Peyer's patch (tissue), 4 donors: ENCODE measurements at places on chromosomes 7 and 10. TPM values are rescaled to one million over a fixed set of nuclear protein-coding genes. Genes with fewer than 3 reads are reported as not detected.
A peak's percentile ranks its signal among the peaks of the same experiment; 100 is the strongest.

DNA sequence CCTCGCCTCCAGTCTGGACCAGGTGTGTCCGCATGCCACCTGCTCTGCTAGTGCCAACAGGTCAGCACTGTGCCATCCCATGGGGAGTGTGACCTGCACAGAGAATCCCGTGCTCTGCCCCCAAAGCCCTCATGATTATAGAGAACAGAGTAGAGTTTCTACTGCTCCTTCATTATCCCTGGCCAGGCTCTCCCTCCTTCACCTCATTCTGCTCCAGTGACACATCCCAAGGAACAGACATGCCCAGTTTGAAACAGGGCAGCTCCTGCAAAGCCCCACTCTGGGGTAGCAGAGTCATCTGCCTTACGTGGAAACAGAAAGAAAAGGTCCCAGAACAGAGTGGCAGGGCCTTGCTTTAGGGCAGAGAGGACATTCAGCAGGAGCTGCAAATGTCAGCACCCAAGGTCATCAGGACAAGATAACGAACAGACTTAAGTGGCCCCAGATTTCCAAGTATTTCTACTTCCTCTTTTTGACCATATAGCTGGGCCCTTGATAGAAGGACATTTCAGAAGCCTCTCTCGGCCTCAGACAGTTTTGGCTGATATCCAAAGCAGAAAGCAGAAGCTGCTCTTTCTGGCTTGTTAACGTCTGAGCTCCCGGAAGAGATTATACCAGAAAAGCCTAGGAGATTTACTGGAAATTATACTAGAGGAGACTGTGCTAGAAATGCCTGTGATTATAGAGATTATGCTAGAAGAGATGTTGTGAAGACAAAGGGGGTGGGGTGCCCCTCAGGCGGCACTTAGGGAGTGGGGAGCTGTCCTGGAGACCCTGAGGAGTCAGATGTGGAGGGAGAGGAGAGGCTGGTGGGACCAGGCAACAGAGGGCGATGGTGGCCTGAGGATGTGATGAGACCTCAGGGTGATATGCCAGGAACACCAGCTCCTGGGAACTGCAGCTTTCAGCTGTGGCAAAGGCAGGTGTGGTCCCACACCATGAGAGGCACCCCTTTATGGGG lies 12.6 kb downstream of the TMEM176B start:
- peak; percentile 61 for DNase-seq
- no peaks in the 10 kb centered on the region for H3K27me3 ChIP-seq
- peak overlapping the region; percentile 74 for H3K27ac ChIP-seq
- no peak overlapping the region for H3K4me3 ChIP-seq

The HGF gene
- total RNA-seq: 3.1 TPM

GRCh38 chr10:126570621-126571602 lies 99.6 kb downstream of the C10orf90 start:
- no peak overlapping the region for H3K4me3 ChIP-seq
- no peak overlapping the region for H3K27ac ChIP-seq
- no peak for DNase-seq
- H3K27me3 ChIP-seq: no peaks in the 10 kb centered on the region

GRCh38 chr10:128837478-128837877 lies 629.6 kb upstream of the MGMT start:
- H3K4me1 ChIP-seq: no peaks in the 10 kb centered on the region
- H3K4me3 ChIP-seq: no peak overlapping the region
- no peak overlapping the region for H3K27ac ChIP-seq
- no peaks in the 10 kb centered on the region for H3K36me3 ChIP-seq

- no peak for DNase-seq
- H3K4me3 ChIP-seq: no peak overlapping the region
- H3K27me3 ChIP-seq: no peaks in the 10 kb centered on the region
- H3K36me3 ChIP-seq: no peaks in the 10 kb centered on the region
Measured at GRCh38 chr7:116984917-116985316, 31.6 kb downstream of the ST7 start.

- no peaks in the 10 kb centered on the region for H3K36me3 ChIP-seq
- no peak for DNase-seq
- H3K27ac ChIP-seq: no peak overlapping the region
- H3K27me3 ChIP-seq: no peaks in the 10 kb centered on the region
Measured at GRCh38 chr10:28248092-28248491, 54.8 kb downstream of the MPP7 start.

The TFR2 gene
- 1.6 TPM for total RNA-seq

GRCh38 chr10:393787-394438 lies 258.7 kb downstream of the ZMYND11 start:
- H3K36me3 ChIP-seq: peaks cover 21% of the 10 kb centered on the region
- no peaks in the 10 kb centered on the region for H3K27me3 ChIP-seq
- H3K4me3 ChIP-seq: no peak overlapping the region
- H3K27ac ChIP-seq: no peak overlapping the region
- no peak for DNase-seq
- H3K4me1 ChIP-seq: no peaks in the 10 kb centered on the region

DNA sequence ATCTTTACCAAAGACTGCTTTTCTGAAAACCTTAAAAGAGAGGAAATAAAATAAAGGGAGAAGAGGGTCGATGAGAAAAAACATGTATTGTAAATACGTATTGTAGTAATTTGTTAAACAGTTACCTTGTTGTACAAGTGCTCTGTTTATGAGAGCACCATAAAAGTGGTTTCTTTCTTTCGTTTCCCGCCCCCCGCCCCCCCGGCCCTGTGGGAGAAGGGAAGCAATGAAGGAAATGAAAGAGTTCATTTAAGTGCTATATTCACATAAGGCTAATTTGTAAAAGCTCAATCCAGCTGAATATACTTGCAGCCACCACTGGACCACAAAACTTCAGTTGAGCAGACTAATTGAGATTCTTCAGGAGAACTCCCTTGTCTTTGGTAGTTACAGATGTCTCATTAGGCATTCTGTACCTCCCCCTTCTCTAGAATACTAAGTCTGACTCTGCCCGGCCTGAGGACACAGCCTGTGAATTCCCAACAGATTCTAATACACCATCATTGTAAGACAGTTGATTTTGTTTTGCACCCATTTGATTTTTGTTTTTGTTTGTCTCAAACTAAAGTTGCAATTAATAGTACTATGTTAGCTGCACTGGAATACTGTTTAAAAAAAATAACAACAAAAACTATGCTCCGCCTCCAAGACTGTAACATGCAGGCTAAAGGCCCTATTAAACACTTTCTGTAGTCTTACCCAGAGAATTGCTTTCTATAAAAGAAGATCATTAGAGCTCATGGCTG lies 124.9 kb downstream of the ARHGAP12 start:
- no peaks in the 10 kb centered on the region for H3K36me3 ChIP-seq
- no peak for DNase-seq
- H3K4me1 ChIP-seq: no peaks in the 10 kb centered on the region
- no peak overlapping the region for H3K27ac ChIP-seq

DNA sequence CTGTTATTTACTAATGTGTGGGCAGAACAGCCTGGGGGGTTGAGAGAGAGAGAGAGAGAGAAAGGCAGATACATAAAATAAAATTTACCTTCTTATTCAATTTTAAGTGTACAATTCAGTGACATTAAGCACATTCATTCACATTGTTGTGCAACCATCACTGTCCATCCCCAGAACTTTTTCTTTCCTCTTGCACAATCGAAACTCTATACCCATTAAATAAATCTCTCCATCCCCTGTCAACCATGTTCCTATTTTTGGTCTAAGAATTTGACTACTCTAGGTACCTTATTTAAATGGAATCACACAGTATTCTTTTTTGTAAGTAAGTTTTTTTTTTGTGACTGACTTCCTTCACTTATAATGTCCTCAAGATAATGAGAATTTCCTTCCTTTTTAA lies 181.6 kb downstream of the SND1 start:
- H3K27ac ChIP-seq: no peak overlapping the region
- no peak overlapping the region for H3K4me3 ChIP-seq
- H3K36me3 ChIP-seq: no peaks in the 10 kb centered on the region
- H3K27me3 ChIP-seq: no peaks in the 10 kb centered on the region

GRCh38 chr7:134195252-134195651 lies 68.1 kb downstream of the LRGUK start:
- no peaks in the 10 kb centered on the region for H3K4me1 ChIP-seq
- H3K27me3 ChIP-seq: no peaks in the 10 kb centered on the region
- DNase-seq: no peak
- H3K4me3 ChIP-seq: no peak overlapping the region
- H3K27ac ChIP-seq: no peak overlapping the region

The PDE6C gene
- not detected for total RNA-seq

DNA sequence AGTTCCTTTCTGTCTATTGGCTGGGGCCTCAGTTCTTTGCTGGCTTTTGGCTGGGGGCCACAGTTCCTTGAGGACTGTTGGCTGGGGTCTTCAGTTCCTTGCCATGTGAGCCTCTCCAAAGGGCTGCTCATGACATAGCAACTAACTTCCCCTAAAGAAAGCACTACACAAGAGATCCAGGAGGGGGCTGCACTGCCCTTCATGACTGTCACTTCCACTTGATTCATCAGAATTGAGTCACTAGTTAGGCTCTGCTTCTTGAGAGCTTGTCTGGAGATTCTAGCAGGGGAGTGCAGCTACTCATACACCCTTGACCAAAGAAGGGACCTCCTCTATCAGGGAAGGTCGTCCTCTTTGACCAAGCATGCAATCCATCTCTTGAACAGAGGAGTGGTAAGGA lies 38.0 kb upstream of the MKX start:
- no peak for DNase-seq
- H3K27ac ChIP-seq: no peak overlapping the region
- no peak overlapping the region for H3K4me3 ChIP-seq
- H3K27me3 ChIP-seq: no peaks in the 10 kb centered on the region

The AUTS2 gene
- total RNA-seq: 55.9 TPM

DNA sequence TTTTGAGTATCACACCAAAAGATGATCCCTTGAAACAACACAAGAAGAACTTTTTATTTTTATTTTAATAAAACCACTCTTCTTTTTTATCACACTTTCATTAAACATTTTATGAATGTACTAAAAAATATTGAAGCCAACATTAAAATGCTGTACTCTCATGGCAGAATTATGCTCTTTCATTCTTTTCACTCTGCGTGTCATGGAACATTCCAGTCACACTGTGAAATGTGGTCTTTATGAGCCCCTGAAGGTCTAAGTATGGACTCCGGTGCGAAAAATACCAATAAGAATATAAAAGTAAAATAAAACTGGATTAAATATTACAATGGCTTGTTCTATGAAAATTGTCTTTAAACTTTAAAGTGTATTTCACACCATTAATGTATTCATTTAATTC lies 148.4 kb downstream of the TMEM26 start:
- no peak overlapping the region for H3K4me3 ChIP-seq
- no peaks in the 10 kb centered on the region for H3K4me1 ChIP-seq
- DNase-seq: no peak
- no peaks in the 10 kb centered on the region for H3K27me3 ChIP-seq
- no peak overlapping the region for H3K27ac ChIP-seq
- no peaks in the 10 kb centered on the region for H3K36me3 ChIP-seq

The SDHAF3 gene
- 2.9 TPM for total RNA-seq

GRCh38 chr7:87231258-87231657 lies 11.7 kb upstream of the TMEM243 start:
- no peaks in the 10 kb centered on the region for H3K36me3 ChIP-seq
- DNase-seq: no peak
- no peaks in the 10 kb centered on the region for H3K4me1 ChIP-seq
- no peak overlapping the region for H3K4me3 ChIP-seq
- no peak overlapping the region for H3K27ac ChIP-seq
- no peaks in the 10 kb centered on the region for H3K27me3 ChIP-seq

The MYH16 gene
- not detected for total RNA-seq

The POLR3A gene
- 24.3 TPM for total RNA-seq

The ADGRA1 gene
- total RNA-seq: not detected

GRCh38 chr10:126586878-126587277 lies 83.6 kb downstream of the C10orf90 start:
- no peak overlapping the region for H3K27ac ChIP-seq
- H3K4me1 ChIP-seq: no peaks in the 10 kb centered on the region
- DNase-seq: no peak
- H3K36me3 ChIP-seq: no peaks in the 10 kb centered on the region

The APBB1IP gene
- total RNA-seq: 3.3 TPM

GRCh38 chr7:2520761-2521290 lies 1.3 kb downstream of the LFNG start:
- H3K4me3 ChIP-seq: peak overlapping the region; percentile 71
- peaks cover 54% of the 10 kb centered on the region for H3K4me1 ChIP-seq
- H3K27me3 ChIP-seq: no peaks in the 10 kb centered on the region
- H3K36me3 ChIP-seq: no peaks in the 10 kb centered on the region
- peak overlapping the region; percentile 90 for H3K27ac ChIP-seq

- no peaks in the 10 kb centered on the region for H3K27me3 ChIP-seq
- H3K36me3 ChIP-seq: peaks cover 23% of the 10 kb centered on the region
- H3K27ac ChIP-seq: peak overlapping the region; percentile 37
- no peak for DNase-seq
Measured at GRCh38 chr7:140048138-140048537, 14.6 kb downstream of the PARP12 start.

GRCh38 chr7:5589819-5590595 lies 166.4 kb upstream of the TNRC18 start:
- no peak overlapping the region for H3K4me3 ChIP-seq
- DNase-seq: no peak
- no peak overlapping the region for H3K27ac ChIP-seq
- peaks cover 21% of the 10 kb centered on the region for H3K4me1 ChIP-seq
- H3K27me3 ChIP-seq: no peaks in the 10 kb centered on the region

The PPP1R3A gene
- total RNA-seq: not detected

The SCIN gene
- 257 TPM for total RNA-seq
